Activated CD4-positive, CD25-positive, alpha-beta regulatory T cell treated with anti-CD3 and anti-CD28 coated beads, Interleukin-2, amount 50 U/mL, for 72 hours (primary cell): ENCODE measurements at places on chromosomes 16 and 17.

- no peak for DNase-seq
Measured at GRCh38 chr16:55048745-55049144, 118.1 kb downstream of the IRX5 start.

- no peak for DNase-seq
Measured at GRCh38 chr17:72125742-72126141, 4.9 kb downstream of the SOX9 start.

- DNase-seq: no peak
Measured at GRCh38 chr17:48997827-48998586, 822 bp downstream of the IGF2BP1 start.

DNA sequence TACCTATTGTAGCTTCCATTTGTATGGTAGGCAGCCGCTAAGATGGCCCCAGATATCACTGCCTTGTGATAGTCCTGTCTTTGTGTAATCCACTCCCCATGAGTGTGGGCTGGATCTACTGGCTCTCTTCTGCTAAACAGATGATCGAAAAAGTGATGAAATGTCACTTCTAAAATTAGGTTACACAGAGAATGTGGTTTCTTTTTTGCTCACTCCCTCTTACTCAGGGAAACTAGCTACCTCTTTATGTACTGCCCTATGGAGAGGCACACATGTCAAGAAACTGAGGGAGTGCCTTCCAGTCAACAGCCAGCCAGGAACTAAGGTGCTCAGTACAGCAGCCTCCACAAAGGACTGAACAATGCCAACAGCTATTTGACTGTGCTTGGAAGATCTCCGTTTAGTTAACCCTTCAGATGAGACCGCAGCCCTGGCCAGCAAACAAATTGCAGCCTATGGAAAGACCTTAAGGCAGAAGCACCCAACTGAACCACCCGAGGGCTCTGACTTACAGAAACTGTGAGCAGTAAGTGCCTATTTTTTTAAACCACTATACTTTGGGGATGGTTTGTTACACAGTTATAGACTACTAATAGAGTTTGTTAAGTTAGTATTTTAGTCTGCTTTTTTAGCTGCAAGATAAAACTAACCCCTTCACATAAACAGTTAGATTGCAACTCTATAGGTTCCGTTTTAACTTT lies 113.2 kb upstream of the MAF start:
- DNase-seq: no peak

DNA sequence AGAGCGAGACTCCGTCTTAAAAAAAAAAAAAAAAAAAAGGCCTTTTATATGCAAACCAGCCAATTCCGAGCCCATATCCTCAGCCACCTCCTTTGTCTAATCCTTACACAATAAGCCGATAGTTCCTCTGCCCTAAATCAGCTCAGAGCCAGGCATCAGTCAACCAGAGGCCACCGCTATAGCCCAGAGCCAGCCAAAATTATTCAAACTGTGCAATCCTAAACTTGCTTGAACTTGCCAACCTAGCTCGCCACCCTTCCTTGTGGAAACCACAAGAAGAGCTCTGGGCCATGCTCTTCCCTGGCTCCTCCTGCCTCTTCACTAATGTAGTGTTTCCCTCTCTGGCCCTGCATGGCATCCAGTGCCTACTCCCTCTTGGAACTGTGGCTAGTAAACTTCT lies 17.7 kb downstream of the ITGAL start:
- DNase-seq: no peak

GRCh38 chr17:81885869-81886548 lies 5.4 kb downstream of the ALYREF start:
- no peak for DNase-seq

DNA sequence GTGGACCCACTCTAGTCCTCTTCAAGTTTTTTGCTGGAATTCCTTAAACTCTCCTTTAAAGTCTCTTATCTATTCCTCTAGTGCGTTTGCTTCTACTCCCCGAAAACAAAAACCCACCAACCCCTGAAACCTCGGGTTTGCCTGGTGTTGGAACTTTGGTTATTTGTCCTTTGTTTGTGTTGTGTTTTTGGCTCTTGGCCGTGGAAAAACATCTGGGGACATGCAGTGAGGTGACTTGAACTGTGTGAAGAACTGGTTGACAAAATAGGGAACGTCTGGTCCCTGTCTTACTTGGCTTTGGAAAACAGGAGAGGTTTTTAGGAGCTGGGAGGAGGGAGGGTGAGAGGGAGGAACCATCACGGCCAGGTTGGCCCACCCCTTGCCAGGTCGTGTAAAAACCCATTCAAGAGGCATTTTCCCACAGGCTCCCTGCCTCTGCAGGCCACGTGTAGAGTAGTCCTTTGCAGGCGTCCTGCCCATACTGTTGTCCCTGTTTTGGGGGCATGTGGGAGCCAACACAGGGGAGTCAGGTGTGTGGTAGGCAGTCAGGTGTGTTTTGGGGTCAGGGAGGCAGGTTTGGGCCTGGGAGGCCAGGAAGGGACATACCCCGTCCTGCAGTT lies 169.3 kb downstream of the RAB11FIP4 start:
- no peak for DNase-seq

DNA sequence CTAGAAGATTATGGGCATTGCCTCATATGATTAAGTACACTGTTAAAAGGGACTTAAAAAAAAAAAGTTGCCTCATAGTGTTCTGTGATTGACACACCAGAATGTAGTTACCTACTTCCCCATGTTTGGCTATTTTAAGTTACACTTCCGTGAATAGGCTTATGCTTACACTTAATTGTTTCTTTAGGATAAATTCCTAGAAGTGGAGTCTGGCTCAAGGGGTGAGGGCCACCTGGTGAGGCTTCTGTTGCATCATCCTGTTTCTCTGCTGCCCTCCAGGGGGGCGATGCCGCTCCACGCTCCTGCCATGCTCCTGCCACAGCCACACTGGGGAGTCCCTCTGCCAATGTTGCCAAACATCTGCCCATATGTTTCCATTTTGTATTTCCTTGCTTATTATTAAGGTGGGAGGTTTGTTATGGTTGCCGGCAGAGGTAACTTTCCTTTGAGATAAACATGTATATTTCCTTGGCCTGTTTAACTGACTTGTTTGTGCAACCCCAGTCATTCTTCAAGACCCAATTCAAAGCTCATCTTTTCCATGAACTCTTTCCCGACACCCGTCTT lies 73.1 kb downstream of the KSR1 start:
- DNase-seq: no peak

DNA sequence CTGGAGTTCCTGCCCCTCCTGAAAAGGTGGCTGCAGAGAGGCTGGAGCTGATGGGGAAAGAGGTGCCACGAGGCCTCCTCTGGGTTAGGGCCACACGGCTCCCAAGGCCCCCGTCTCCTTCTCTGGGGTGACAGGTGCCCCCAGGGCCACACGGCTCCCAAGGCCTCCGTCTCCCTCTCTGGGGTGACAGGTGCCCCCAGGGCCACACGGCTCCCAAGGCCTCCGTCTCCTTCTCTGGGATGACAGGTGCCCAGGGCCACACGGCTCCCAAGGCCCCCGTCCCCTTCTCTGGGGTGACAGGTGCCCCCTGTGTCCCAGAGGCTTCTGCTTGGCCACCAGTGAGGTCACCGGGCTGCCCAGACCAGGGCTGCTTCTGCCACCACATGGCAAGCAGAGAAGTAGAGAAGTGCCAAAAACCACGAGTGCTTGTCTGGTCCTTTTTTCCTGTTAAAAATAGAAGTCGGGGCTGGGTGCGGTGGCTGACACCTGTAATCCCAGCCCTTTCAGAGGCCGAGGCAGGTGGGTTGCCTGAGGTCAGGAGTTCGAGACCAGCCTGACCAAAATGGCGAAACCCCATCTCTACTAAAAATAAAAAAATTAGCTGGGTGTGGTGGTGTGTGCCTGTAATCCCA lies 4.1 kb downstream of the CAPN15 start:
- no peak for DNase-seq

- DNase-seq: peak; percentile 95
Measured at GRCh38 chr17:19377602-19378415, 489 bp upstream of the MAPK7 start.

DNA sequence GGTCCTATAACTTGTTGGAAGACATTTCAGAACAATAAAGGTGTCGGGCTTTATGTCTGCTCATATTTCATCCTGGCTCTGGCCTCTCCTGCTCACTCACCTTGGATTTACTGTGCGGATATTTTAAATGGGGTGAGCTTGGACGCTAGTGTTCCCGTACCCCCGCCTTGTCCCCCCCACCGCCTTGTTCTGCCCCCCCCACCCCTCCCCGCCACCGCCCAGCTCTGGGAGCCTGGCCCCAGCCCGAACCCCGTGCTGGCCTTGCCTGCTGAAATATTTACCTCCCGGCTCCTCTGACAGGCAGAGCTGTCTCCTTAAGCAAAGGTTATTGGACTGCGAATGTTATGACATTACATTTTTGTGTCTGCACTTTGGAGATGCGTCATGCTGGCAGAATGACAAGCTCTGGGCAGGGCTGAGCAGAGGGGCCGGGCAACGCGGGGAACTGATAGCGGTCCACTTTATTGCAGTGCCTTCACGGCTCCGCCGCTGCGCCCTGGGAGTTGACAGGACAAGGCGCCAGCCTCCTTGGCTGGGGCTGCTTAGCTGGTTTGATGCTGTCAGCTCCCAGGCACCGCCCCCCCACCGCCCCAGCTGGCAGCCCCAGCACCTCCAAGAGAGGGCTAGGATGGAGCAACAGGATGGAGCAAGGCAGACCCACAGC lies 222.5 kb upstream of the GSE1 start:
- DNase-seq: no peak

GRCh38 chr16:67964477-67965131 lies 3.8 kb downstream of the SLC12A4 start:
- DNase-seq: no peak

GRCh38 chr17:17675416-17675815 lies 5.8 kb upstream of the RAI1 start:
- no peak for DNase-seq

- no peak for DNase-seq
Measured at GRCh38 chr17:19448341-19449268, 37.6 kb downstream of the RNF112 start.

DNA sequence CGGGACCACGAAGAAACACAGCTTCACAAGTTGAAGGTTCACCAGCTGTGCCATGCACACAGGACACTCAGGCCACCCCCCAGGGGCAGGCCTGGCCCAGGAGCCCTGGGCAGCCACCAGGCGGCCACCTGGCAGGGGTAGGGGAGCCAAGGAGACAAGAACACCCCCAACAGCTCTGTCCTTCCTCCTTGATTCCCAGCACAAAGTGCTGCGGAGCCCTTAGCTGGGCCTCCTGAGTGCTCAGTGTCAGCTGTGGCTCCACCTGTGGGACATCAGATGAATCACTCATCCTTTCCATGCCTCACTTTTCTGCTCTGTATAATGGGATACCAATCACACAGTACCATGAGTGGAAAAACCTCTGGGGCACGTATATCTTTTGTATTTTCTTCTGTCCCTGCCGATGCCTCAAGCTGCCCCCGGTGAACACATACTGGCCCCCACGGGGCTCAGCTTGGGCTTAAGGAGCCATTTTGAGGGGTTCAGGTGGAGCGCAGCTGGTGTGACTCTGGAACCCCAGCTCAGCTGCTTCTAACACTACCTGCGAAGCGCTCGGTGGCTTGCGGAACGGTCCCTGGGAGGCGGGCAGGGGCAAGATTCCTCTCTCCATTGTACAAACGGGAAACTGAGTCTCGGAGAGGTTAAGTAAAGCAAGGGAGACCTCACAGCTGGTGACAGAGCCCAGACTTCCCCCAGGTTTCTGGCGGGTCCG lies 12.0 kb downstream of the GALK1 start:
- no peak for DNase-seq
